NCI-H146 (cell line): ENCODE measurements at places on chromosomes 12 and 14.

DNA sequence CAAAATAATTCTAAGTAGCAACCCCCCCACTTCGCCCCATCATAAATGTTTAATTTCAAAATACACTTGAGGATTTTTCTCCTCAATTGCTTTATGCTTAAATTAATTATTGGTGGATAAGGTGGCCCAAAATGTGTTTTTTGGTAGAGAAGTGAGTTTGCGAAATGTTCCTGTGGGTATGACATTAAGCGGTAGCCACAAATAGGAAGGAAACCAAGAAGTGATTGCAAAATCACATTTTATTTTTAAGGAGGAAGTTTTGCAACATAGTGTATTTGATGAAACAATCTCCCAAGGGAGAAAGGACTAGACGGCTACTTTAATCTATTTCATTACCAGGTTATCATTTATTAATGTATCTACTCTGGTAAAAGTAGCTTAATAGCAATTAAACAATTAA lies 25.5 kb downstream of the SLC25A3 start:
- no peak for DNase-seq

GRCh38 chr12:22289250-22289649 lies 45.3 kb downstream of the ST8SIA1 start:
- DNase-seq, result no peak

GRCh38 chr14:24690492-24690891 lies 56.5 kb upstream of the GZMB start:
- DNase-seq, result no peak

DNA sequence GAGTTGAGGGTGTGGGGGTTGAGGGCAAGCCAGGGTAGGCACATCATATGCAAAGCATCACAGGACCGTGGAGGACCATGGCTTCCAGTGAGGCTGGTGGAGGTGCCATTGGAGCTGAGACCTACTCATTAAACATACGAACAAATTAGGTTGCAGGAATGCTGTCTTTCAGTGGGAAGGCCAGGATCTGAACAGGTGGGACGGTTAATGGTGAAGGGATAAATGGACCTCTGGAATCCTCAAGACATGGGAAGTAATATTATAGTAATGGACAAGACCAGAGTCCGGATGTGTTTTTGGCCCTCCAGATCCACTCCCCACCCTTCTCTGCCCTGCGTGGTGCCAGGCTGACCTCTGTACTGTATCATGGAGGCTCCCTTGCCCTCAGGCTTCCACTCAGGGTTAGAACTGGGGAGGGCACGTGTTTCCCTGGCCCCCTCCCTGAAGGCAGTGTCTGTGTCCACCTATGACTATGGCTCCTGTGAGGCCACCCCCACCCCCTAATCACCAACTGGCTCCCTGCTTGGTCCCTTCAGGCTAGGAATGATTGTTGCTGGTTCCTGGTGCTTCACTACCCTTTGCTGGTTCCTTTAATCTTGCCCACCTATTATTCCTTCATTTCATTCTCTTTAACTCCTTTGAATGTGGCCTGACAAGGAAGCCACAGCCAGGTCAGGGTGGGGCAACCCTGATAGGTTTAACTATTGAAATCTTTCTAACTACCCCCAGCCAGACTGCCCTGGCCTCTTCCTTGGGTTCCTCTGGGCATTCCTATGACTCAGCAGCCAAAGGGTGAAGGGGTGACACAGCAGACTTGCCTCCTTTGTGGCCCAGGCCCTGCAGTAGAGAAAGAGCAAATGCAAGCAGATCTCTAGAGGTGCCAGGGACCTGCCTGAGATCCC lies 10.7 kb downstream of the DHRS2 start:
- DNase-seq, result no peak

- no peak for DNase-seq
Measured at GRCh38 chr12:98745578-98746391, 100.7 kb downstream of the APAF1 start.

GRCh38 chr12:93780101-93780641 lies 103.0 kb downstream of the CRADD start:
- DNase-seq, result no peak

DNA sequence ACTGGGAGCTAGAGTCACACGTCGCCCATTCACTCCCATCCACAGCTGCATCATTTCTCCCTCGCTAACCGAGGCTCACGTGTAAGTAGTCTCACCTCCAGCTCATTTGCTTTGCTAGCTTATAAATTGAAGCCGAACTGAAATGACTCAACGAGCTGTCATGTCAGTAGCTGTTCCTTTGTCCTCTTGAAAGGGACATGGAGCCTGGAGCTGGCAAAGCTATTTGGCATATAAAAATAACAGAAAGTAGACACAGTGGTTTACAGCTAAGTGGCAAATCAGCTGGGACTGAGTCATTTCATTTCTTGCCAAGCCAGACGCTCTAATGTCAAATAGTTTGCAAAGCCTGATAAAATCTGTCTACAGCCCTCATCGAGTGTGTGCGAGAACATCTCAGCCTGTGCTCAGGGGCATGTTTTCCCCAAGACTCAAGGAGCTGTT lies 114.4 kb upstream of the TMEM233 start:
- DNase-seq, result no peak

DNA sequence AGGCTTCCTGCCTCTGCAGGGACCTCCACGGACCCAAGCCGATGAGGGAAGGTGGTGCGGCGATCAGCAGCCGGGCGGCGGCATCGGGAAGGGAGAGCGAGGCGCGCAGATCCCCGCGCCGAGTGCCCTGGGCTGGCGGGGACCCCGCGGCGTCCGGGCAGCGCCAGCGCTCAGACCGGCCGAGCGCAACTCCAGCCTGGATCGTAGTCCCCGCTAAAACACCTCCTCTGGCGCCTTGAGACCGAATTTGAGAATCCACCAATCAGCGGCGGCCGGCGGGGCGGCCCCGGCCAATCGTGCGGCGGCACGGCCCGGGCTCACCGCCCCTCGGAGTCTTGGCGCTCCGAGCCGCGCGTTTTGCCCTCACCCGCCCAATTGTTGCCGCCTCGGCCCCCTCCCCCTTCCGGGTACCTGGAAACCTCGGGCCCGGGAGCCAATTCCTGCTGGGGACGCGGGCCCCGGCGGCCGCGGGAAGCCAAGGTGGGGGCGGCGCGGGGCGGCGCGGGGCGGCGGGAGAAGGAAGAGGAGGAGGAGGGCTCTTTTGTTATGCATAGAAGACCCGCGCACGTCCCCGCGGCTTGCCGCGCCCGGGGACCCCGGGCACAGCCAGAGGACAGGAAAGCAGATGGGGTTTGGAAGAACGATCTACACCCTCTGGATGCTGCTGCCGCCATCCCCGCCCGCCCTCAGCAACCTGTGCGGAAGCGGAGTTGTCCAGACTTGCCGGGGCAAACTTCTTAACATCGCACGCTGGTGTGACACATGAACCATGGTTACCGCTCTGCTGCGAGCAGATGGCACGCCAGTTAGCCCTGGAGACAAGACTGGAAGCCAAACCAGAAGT lies at the start of gene E2F7:
Gene E2F7, minus strand, starts transcription at position 209 of the 844 bp plus-strand sequence. CDS start 934 bp downstream, outside the sequence.
- peak; percentile 95 for DNase-seq

GRCh38 chr14:50762001-50762930 lies 68.7 kb downstream of the NIN start:
- DNase-seq, result no peak

DNA sequence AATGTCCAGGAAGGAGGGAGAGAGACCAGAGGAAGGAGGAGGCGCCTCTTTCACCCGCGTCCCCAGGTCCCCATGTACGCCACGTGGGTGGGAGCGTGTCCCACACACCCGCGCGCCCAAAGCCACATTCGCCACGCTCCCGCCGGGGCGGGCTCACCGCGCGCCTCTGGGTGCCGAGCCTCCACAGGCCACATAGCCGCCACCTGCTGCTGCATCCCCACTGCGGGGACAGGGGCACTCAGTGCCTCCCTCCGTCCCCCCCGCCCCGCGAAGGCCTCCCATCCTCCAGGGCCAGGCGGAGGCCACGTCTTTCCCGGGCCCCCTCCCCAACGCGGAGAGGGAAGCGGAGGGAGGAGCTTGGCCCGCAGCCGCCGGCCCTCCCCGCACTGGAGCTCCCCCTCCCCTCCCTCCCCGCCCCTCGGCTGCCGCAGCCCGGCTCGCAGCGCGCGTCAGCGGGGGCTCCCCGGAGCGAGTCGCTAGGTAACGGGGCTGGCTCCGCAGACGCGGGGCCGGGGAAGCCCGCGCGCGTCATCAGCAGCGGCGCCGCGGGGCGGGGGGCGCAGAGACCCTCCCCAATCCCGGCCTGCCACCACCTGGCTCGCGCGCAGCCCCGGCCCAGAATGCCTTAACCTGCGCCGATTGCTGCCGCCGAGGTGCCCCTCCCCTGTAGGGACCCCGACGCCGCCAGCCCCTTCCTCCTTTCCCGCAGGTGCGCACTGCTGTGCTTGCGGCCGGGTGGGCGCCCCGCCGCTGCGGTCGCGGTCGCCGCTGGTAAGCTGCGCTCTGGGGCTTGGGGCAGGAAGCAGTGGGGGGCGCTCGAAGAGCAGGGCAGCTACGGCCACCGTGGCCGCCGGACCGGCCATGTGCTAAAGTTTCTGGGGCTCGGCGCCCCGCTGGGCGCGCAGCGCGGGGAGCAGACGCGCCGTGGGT lies 536 bp upstream of the TUNAR start:
- DNase-seq, result peak; percentile 70

DNA sequence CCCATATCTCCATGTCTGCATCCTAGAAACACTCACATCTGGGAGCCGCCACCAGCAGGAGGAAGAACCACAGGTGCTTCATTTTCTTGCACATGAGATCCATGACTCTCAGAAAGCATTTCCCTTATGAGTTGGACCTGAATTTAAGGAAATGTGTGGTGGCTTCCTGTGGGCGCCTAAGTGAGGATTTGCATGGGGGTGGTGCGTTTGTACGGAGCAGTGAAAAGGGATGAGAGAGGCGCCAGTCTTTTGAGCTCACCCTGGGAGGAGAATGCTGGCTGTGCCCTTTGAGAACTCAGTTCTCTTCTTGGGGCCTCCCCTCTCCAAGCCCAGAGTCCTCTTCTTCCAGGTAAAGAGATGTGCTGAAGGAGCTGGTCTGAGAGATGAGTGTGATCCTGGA lies 895.7 kb downstream of the TMEM121 start:
- DNase-seq, result no peak

DNA sequence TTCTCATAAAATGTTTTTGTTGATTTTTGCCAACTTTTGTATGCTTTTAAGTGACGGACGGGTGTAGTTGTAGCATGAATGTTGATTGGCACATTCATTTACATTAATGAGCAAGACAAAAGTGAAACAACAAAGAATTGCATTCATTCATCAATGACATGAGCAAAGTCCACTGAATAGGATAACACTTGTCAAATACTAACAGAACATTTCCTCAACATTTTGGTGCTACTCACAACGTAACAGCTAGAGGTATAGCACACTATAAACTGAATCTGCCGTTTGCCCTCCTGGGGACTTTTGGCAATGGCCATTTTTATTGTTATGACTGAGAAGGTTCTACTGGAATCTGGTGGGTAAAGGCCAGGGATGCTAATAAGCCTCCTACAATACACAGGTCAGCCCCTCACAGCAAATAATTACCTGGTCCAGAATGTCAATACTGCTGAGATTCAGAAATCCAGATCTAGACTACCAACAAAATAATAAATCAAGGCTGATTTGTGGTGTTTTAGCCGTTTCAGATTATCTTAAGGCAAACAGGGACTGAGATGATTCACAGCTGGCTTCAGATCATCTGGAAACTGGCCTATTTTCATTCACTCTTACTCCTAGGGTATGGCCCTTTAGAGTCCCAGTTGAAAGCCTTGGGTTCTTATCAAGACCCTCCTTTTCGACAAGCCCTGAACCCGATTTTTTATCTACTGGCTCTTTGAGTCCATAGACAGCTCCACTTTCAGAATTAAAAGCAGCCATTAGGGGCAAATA lies 22.5 kb upstream of the CDKN3 start:
- no peak for DNase-seq

DNA sequence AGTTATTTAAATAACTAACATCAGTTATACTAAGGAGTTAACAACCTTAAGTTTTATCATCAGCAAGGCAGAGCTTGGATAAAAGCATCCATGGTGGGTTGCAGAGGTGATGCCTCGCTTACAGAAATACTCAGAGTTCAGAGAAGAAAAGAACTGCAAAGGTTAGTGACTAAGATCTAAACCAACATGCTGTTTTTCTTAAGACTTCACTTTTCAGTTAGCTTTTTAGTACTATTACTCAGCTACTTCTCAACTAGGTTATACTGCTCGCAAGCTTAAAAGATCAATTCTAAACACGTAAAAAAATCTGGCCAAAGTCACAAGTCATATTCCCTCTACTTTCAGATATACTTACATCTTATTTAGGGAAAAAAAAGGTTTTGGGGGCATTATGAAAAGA lies 2.8 kb downstream of the PPP1CC start:
- DNase-seq, result no peak

- DNase-seq, result peak; percentile 90
Measured at GRCh38 chr12:57175428-57176138, 28.2 kb upstream of the LRP1-AS start.

DNA sequence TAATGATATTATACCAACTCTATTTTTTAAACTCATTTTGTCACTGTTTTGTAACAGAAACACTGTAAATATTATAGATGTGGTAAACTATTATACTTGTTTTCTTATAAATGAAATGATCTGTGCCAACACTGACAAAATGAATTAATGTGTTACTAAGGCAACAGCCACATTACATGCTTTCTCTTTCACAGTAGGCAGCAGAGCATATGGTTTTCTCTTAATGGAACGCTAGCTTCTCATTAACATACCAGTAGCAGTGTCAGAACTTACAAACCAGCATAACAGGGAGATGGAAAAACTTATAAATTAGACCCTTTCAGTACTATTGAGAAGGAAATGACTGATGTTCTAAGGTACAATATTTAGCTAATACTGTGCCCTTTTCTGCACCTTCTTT lies 398.8 kb downstream of the PRKD1 start:
- DNase-seq, result peak; percentile 76

GRCh38 chr12:5817246-5817645 lies 127.8 kb downstream of the ANO2 start:
- DNase-seq, result no peak

DNA sequence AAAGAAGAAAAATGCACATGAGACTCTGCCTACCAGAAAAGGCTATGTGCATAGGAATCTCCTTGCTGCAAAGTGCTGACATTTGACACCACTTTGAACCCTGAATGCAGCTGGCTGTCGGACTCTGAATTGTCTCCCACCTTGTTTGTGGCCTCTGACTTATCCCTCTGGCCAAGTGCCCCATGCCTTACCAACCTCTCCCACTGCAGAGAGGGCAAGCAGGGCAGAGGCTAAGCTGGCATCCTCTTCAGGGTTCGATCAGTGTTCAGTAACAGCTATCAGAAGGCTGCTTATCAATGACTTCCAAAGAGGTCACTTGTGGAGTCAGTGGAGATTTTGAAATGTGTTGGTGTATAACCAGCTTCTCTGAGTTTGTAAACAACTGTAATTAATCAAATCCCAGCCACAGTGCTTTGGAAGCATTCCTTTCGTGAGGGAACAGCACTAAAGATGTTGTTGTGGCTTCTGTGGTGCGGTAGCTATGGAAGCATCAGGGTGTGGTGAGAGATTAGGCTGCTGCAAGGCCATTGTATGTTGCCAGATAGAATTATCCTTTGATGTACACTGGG lies 22.6 kb upstream of the BMP4 start:
- DNase-seq, result no peak
